ENCODE measurements at places on chromosomes 4 and X. TPM values are rescaled to one million over a fixed set of nuclear protein-coding genes. Genes with fewer than 3 reads are reported as not detected.
A peak's percentile ranks its signal among the peaks of the same experiment; 100 is the strongest.

PDK3 gene
- 37.3 TPM for total RNA-seq

SOD3 gene
- not detected for total RNA-seq

DNA sequence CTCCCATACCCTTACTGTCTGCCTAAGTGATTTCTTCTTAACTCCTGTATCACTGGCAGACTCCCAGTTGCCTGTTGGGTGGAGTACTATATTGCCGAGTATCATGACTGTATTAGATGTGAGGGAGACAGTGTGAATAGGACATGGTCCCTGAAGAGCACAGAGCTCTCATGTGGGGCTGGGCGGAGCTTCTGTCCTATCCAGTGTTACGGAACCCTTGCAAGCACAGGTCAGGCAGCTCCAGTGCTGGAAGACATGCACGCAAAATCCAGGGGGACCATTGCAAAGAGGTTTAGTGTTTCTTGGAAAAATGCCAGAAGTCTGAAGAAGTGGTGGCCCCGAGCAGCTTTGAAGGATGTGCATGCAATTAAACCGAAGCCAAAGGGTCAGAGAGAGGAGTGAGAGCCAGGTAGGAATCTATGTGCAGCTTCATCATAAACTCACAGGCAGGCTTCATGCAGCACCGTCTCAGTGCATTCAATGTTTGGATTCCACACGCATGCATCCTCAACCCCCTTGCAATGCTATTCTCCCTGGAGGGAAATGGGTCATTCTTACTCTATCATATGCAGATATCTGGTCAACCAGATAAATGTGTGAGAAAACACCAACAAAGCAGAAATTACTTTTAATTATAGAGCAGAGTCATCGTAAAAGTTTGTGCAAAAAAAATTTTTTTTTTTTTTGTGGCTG is 49.7 kb upstream of the DHRSX start:
- no peaks in the 10 kb centered on the region for H3K4me1 ChIP-seq
- no peak for DNase-seq
- no peaks in the 10 kb centered on the region for H3K36me3 ChIP-seq
- no peak overlapping the region for H3K4me3 ChIP-seq
- peaks cover 9% of the 10 kb centered on the region for H3K27me3 ChIP-seq

GRCh38 chrX:103175944-103176753 is 38.8 kb upstream of the BEX4 start:
- H3K27me3 ChIP-seq = peaks cover 5% of the 10 kb centered on the region
- H3K27ac ChIP-seq = no peak overlapping the region
- peak; percentile 33 for DNase-seq
- H3K36me3 ChIP-seq = no peaks in the 10 kb centered on the region
- peak overlapping the region; percentile 32 for H3K4me3 ChIP-seq

GRCh38 chr4:112735474-112735951 is 98.6 kb downstream of the LARP7 start:
- peak; percentile 38 for DNase-seq
- H3K4me1 ChIP-seq = peaks cover 10% of the 10 kb centered on the region
- H3K4me3 ChIP-seq = peak overlapping the region; percentile 42
- H3K27ac ChIP-seq = peak overlapping the region; percentile 83

- H3K27me3 ChIP-seq = no peaks in the 10 kb centered on the region
- H3K4me1 ChIP-seq = no peaks in the 10 kb centered on the region
- DNase-seq = no peak
- H3K36me3 ChIP-seq = peaks cover 2% of the 10 kb centered on the region
These were observed 194.0 kb upstream of the BOD1L1 start for GRCh38 chr4:13821522-13821921.

DNA sequence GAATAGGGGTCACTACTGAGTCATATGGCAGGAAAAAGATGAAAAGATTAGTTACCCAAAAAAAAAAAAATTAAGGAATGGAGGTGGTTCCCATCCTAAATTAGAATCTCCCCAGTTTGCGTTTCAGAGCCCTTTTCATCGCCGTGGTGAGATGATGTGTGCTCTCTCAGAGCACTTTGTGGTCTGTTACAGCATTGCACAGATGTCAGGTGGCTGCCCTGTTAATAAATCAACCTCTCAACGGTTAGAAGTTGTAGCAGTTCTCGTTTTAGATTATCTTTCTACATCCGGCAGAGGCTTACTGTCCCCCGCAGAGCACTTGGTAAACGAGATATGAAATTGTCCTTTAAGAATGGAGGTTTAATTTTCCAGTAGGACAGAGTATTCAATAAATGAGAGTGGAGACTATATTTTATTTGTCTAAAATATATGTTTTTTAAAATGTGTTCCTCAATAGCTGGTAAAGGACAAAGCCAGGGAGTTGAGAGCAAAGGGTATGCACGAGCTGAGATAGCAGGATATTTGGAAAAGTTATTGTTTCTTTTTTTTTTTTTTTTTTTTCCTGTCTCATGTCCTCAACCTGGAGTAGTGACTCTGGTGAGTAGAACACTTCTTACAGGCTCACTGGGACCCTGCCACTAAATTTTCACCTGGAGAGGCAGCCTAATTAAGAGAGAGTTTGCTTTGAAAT is 26.9 kb downstream of the AFF1 start:
- peaks cover 43% of the 10 kb centered on the region for H3K4me1 ChIP-seq
- H3K36me3 ChIP-seq = peaks cover 10% of the 10 kb centered on the region
- no peak overlapping the region for H3K27ac ChIP-seq
- DNase-seq = no peak
- H3K27me3 ChIP-seq = no peaks in the 10 kb centered on the region

- H3K27me3 ChIP-seq = peaks cover 7% of the 10 kb centered on the region
- no peak for DNase-seq
- H3K36me3 ChIP-seq = no peaks in the 10 kb centered on the region
- no peak overlapping the region for H3K4me3 ChIP-seq
These were observed 20.5 kb upstream of the SUPT20HL1 start for GRCh38 chrX:24339911-24340310.

- H3K36me3 ChIP-seq = peaks cover 2% of the 10 kb centered on the region
- no peaks in the 10 kb centered on the region for H3K27me3 ChIP-seq
- H3K27ac ChIP-seq = peak overlapping the region; percentile 86
- H3K4me1 ChIP-seq = peaks cover 9% of the 10 kb centered on the region
- no peak for DNase-seq
- peak overlapping the region; percentile 93 for H3K4me3 ChIP-seq
These were observed 827 bp downstream of the PORCN start for GRCh38 chrX:48509619-48510018.

TSPAN6 gene
- 0.52 TPM for total RNA-seq

CCDC149 gene
- total RNA-seq = not detected

- H3K4me1 ChIP-seq = no peaks in the 10 kb centered on the region
- no peak overlapping the region for H3K27ac ChIP-seq
- DNase-seq = no peak
- peaks cover 12% of the 10 kb centered on the region for H3K36me3 ChIP-seq
- no peaks in the 10 kb centered on the region for H3K27me3 ChIP-seq
These were observed 85.7 kb downstream of the ATP10D start for GRCh38 chr4:47570816-47571215.

SLC6A14 gene
- total RNA-seq = not detected

TSPAN7 gene
- 0.37 TPM for total RNA-seq
